ENCODE measurements at places on chromosomes 12 and 14. TPM values are rescaled to one million over a fixed set of nuclear protein-coding genes. Genes with fewer than 3 reads are reported as not detected.
A peak's percentile ranks its signal among the peaks of the same experiment; 100 is the strongest.

Gene FAM90A1
- polyA plus RNA-seq = 0.25 TPM

Gene CD163L1
- 1.1 TPM for polyA plus RNA-seq

Gene ORAI1
- polyA plus RNA-seq = 77.9 TPM

Gene TTLL5
- 4.7 TPM for polyA plus RNA-seq

Gene SLC41A2
- 0.25 TPM for polyA plus RNA-seq

Gene DTX1
- polyA plus RNA-seq = 0.04 TPM

Gene DDX47
- 35.2 TPM for polyA plus RNA-seq

Gene HPD
- polyA plus RNA-seq = not detected

DNA sequence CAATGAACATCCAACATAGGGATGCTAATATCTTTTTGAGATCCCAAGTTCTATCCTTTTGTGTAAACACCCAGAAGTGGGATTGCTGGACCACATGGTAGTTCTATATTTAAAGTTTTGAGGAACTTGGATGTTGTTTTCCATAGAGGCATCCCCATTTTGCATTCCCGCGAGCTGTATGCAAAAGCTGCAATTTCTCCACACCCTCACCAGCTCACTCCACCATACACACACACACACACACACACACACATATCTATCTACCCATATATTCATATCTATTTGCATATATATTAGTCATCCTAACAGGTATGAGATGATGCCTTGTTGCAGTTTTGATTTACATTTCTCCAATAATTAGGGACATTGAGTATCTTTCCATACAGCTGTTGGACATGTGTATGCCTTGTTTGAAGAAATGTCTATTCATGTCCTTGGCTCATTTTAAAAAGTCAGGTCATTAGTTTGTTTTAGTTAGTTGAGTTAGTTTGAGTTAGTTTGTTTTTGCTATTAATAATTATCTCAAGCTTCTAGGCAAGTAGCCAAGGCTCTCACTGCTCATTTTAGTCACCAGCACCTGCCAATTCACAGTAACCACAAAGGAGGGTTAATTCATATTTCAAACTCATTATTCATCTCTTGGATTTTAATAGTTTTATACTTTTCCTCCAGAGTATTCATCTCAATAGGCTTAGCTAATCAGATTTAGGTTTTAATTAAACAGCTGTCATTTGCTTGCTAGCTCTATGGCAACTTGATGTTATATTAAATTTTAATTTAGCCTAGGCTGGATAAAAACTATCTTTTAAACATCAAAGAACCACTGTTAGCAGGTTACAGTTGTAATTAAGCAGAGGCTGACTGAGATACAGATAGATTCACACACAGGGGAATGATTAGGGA, 1435.9 kb upstream of the TMEM132C start:
- no peak overlapping the region for H3K4me3 ChIP-seq
- no peaks in the 10 kb centered on the region for H3K27me3 ChIP-seq
- H3K27ac ChIP-seq = no peak overlapping the region
- DNase-seq = no peak
- H3K36me3 ChIP-seq = no peaks in the 10 kb centered on the region

DNA sequence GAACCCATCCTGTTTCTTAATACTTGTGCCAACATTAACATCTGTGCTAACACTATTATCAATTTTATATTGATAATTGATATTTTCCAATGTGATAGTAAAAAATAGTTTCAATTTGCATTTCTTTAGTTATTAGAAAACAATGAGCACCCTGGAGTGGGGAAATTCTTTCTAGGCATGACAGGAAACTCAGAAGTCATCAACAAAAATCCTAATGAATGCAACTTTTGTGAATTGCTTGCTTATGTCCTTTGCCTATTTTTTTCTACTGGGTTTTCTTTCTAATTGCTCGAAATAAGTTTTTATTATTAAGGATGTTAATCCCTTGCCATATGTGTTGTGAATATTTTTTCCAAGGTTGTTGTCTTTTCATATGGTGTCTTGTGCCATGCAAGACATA, 18.1 kb upstream of the WDR20 start:
- H3K27ac ChIP-seq = no peak overlapping the region
- DNase-seq = no peak
- H3K4me1 ChIP-seq = no peaks in the 10 kb centered on the region
- no peak overlapping the region for H3K4me3 ChIP-seq

DNA sequence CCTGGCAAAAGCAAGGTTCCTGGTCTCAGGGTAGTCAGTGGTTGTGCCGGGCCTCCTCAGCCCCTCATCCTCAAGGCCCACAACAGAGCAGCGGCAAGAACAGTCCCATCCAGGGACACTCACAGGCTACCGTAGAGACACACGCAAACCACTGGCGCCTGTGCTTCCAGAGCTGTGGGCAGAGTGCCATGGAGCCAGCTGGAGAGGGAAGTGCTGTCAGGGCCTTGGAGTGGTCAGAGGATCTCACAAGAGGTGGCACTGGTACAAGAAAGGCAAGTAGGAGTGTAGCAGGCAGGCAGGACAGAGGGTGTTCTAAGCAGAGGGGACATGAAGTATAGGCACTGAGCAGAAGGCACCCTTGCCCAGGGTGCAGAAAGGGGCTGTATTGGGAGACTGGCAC, 34.6 kb downstream of the ANKRD9 start:
- H3K4me1 ChIP-seq = peaks cover 3% of the 10 kb centered on the region
- H3K4me3 ChIP-seq = no peak overlapping the region
- no peak overlapping the region for H3K27ac ChIP-seq
- no peaks in the 10 kb centered on the region for H3K27me3 ChIP-seq
- H3K36me3 ChIP-seq = peaks cover 42% of the 10 kb centered on the region

DNA sequence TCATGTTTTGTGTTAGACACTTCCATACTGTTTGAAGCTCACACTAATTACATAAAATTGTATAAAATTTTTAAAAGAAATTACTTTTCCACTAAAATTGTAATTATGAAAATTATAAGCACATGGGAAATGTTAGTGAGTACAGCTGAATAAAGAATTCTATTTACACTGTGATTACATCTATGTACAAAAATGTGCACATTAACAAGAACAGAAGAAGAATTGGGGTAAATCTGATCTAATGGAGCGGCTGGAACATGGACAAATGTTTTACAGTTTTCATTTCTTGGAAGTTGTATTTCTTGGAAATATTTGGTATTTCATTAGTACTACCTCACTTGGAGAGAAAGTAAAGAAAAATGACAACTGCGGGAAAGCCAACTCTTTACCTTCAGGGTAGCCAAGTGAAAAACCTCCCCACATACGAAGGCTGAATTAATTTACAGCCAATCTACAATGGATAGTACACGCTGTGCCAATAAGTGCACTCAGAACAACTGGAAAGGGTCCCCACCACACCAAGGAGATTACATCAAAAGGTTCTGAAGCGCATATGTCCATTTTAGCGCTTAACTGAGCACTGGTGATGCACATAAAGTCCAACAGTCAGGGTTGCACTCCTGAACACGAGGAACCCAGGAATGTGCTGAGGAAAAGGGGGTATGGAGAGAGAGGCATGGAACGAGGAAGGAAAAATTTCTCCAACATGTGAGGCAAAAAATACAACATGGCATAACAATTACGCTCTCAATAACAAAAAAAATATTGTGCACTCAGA, 17.5 kb downstream of the MED13L start:
- H3K36me3 ChIP-seq = no peaks in the 10 kb centered on the region
- no peak for DNase-seq
- no peak overlapping the region for H3K4me3 ChIP-seq
- peaks cover 18% of the 10 kb centered on the region for H3K4me1 ChIP-seq
- no peaks in the 10 kb centered on the region for H3K27me3 ChIP-seq
- H3K27ac ChIP-seq = no peak overlapping the region

DNA sequence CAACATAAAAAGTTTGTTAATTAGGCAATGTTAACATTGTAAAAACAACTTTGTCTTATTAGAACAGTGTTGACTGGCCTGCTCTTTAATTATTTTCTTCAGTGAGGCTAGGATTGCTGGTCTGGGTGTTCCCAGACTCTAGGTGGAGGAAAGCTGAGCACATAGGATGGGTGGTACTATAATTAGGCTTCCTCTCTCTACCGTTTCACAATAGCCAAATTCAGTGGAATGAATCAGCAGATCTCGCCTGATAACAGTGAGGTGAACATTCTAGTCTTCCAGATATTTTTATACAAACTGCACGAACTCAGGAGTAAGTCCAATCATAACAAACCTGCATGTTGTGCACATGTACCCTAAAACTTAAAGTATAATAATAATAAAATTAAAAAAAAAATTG, 11.9 kb downstream of the PTGDR start:
- peaks cover 4% of the 10 kb centered on the region for H3K27me3 ChIP-seq
- no peak overlapping the region for H3K4me3 ChIP-seq
- H3K27ac ChIP-seq = no peak overlapping the region
- H3K36me3 ChIP-seq = no peaks in the 10 kb centered on the region
- peak; percentile 1 for DNase-seq

DNA sequence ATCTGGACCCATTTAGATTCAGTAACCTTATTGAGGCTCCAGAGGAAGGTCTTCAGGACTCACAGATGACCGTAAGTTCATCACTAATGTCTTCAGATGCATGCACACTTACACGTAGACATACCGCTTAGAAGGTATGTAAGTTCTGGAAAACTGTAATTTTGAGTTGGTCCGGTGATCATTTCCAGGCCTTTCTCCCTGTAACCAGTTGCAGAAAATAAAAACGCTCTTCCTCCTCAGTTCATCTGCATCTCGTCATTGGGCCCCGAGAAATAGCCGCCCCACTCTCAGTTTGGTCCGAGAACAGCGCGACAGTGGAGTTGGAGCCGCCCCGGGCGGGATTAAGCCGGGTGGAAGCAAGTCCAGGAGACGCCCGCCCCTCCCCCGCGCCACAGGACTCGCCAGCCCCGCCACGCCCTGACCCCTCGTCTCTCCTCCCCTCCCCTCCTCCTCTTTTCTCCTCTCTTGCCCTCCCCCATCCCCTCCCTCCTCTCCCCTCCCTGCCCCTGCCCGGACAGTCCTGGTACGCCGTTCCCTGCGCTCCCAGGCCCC, 83.7 kb downstream of the TNFAIP2 start:
- peak overlapping the region; percentile 36 for H3K4me3 ChIP-seq
- no peaks in the 10 kb centered on the region for H3K36me3 ChIP-seq
- DNase-seq = no peak

Measured in CD14-positive monocyte (primary cell).